ENCODE measurements at places on chromosomes 2 and 18. TPM values are rescaled to one million over a fixed set of nuclear protein-coding genes. Genes with fewer than 3 reads are reported as not detected.

- no peak for DNase-seq
These were observed 733.6 kb upstream of the ZEB2 start for GRCh38 chr2:145253492-145253891.

- no peak for DNase-seq
These were observed 179.5 kb downstream of the EIPR1 start for GRCh38 chr2:3198119-3198518.

LAMA1 gene
- total RNA-seq, result not detected

DNA sequence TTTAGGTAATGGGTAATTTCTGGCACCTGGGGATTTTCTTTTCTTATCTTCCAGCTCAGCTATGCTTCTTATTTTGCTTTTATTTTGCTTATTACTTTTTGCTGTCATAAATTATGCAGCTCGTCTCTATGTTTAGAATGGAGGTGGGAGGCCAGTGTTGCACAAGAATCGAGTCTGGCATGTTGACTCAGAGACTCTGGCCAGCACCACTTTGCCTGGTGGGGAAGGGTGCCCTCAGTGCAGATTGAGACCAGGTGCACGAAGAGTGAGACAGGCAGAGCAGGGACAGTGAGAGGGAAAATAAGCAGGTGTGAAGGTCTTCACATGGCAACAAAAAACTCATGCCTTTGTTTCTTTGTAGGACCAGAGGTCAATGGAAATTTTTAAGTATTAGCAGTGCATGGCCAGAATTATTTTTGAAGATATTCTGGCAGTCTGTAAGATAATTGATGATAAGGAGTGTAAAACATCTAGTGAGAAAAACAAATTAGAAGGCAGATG, 59.2 kb upstream of the SLC5A7 start:
- DNase-seq, result no peak

ONECUT2 gene
- total RNA-seq, result not detected

DNA sequence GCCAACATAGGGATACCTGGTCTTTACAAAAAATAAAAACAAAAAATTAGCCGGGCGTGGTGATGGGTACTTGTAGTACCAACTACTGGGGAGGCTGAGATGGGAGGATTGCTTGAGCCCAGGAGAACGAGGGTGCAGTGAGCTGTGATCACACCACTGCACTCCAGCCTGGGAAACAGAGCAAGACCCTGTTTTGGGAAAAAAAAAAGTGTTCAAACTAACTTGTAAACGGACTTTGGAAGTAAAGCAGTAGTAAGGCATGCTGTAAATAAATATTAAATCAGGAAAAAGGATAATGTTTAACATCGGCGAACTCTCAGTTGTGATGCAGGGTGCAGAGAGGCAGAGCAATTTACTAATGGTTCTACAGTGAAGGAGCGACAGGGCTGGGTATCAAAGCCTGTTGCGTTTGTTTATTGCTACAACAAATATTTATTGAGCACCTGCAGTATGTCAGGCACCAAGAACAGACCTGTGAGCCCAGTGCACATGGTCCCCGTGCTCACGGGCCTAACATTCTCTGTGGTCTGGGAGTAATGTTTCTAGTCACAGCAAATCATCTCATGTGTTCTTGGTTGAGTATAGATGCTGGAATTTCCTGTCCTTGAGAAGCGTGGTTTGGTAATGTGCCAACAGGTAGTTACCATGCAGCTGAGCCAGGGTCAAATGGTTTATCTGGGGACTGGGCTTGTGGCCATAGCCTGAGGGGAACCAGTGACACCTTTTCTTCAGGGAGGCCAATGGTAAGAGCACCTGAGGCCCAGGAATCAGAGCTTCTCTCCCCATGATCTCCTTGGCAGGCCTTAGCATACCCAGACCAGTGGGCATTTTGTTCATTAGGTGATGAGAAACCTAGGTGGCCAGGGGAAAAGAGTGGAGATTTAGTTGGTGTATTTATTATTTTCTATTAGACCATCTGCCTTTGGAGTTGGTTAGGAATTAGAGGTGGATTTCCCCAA, 27.9 kb upstream of the GREB1 start:
- DNase-seq, result no peak

DNA sequence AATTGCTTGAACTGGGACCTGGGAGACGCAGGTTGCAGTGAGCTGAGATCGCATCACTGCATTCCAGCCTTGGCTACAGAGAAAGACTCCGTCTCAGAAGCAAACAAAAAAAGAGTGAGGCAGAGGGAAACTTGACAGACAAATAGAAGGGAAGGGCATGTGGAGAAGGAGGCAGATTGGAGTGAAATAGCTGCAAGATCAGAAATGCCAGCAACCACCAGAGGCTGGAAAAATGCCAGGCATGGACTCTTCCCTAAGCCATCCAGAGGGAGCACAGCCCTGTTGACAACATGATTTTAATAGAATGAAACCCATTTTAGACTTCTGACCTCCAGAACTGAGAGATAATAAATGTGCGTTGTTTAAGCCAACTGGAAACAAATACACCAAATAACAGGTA, 447.2 kb upstream of the SPHKAP start:
- DNase-seq, result no peak

- DNase-seq, result no peak
These were observed 88.3 kb downstream of the INSIG2 start for GRCh38 chr2:118176601-118177000.

GRCh38 chr2:96859099-96859649, 1.4 kb upstream of the ANKRD39 start:
- no peak for DNase-seq

DNA sequence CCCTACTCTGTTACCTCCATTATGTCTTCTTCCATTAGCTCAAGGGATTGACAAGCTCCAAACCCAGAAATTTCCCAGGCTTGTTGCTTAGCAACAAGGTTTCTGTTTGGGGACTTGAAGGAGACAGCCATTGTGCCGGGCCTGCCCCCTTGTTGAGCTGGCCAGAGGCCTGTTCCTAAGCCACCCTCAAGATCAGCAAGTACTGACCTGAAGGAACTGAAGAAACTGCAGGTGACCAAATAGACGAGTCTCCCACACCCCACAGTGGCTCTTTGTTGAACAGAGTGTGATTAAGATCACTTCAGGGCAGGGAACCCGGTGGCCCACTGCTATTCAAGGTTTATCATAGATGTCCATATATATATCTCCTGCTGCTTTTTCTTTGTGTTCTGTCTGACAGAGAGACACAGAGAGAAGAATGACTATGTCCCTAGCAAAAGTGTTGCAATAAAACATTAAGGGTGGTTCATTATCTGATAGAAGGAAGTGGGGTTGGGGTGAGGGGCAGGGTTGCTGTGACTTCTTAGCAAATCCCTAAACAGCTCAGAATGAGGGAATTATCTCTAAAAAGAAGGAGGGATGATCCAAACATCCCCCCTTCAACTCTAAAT, 69.2 kb downstream of the RNF144A start:
- DNase-seq, result no peak

GRCh38 chr18:65544701-65545100, 206.1 kb upstream of the CDH7 start:
- DNase-seq, result no peak

DNA sequence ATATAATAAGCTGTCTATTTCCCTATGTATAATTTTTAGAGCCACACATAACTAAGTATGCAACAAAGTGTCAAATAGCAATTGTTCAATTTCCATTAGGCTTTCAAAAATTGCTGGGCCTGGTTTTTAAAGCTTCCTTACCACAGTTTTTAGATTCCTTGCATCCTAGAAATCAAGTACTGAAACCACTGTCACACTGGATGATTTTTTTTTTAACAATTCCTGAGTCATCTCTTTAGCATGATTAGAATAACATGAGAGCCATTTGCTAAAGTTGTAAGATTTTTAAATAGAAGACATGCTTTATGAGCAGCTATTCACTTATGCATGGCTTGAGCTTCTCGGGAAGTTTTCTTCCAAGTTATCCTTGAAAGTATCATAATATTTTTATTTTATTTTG, 319.5 kb upstream of the NXPH2 start:
- DNase-seq, result no peak

- DNase-seq, result no peak
These were observed 109.9 kb upstream of the DTNA start for GRCh38 chr18:34600158-34600557.

DNA sequence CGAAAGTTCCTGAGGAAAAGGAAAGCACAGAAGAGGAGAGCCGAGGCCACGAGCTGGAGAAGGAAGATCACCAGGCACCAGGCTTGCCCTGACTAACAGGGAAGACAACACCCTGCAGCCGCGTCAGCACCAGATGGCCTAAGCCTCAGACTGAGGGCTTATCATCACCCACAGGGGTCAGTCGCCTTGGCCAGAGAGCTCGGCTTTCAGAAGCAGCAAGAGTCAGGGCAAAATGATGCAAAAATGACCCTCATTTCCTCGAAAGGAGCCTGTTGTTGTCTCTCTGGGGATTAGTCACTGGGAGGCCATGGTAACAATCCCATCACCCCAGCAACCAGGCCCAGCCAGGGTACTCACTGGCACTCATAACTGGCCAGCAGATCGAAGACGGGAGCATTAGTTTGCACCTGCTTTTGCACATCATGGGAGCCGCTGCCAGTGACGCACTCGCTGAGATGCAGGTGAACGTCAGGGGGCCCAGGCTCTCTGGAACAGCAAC, 42.7 kb upstream of the ZFP36L2 start:
- no peak for DNase-seq

DNA sequence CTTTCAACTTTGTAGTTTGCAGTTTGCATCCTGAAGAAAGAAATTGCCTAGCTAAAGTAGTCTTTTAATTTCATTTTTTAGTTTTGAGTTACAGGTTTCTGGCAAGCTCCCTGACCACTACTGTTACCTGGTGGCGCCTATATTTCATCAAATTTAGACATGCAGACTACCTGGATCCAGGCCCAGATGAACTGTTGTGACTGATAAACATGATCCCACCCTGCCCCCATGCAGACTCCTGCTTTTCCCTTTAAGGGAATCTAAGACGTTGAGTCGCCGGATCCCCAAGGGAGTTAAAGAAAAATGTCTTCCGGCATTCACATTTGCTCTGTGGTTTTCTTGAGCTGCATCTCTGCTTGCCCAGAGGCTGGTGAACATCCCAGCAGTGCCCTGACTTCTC, 22.2 kb downstream of the METAP1D start:
- DNase-seq, result no peak

GRCh38 chr2:105645031-105645937, 99.4 kb upstream of the NCK2 start:
- no peak for DNase-seq

DNA sequence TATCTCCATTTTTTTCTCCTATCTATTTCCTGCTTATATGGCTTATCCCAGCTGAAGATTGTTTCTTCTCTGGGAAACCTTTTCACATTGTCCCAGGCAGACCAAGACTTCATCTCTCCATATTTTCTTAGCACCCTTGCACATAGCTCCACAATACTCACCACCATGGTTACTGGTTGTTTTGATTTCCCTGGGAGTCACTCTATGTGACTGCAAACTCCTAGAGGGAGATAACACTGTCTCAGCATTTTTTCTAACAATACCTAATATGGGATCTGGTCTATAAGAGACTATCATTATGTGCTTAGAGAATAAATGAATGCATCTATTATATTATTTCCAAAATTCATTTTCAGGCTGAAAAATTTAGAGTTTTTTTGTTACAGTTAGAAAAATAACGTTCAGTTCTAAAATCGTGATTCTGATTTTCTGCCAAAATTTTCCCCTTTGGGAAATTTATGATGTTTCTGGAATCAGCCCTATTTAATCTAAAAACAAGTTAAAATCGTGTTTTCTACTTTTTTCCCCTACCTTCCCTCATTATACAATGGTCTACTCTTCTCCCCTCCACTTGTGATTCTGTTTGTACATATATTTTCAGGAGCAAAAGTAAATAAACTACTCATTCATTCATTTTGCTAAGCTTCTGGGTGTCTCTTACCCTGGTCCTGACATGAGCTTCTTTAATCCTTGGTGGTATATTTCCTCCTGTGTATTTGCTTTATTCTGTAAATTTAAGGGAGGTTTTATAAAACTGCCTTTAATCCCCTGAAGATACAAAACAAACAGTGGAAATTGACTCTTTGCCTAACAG, 95.4 kb downstream of the HNMT start:
- no peak for DNase-seq

DNA sequence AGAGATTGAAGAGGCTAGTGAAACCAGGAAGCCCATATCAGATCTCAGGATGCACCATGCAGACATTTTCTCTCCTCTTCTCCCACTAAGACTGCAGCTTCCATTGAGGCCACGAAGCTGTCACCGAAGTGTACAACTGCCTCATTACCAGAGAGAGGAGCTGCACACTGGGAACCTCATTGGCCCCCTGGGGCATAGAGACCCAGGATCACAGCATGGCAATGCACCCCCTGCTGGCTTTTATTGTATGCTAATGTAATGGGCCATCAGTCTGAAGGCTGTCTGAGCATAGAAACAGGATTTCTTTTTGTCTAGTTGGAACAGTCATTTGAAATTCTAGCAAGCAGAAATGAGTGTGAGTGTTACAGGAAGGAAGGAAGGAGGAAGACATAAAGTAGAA, 861.6 kb upstream of the CELF4 start:
- no peak for DNase-seq
